Testis (tissue), 5 donors: ENCODE measurements at places on chromosomes 12 and 14. TPM values are rescaled to one million over a fixed set of nuclear protein-coding genes. Genes with fewer than 3 reads are reported as not detected.

- no peak for DNase-seq
- no peaks in the 10 kb centered on the region for H3K27me3 ChIP-seq
- peak overlapping the region; percentile 16 for H3K27ac ChIP-seq
- peaks cover 41% of the 10 kb centered on the region for H3K4me1 ChIP-seq
- H3K36me3 ChIP-seq: no peaks in the 10 kb centered on the region
Observed at GRCh38 chr12:6770094-6770493, 2.2 kb upstream of the LAG3 start.

DNA sequence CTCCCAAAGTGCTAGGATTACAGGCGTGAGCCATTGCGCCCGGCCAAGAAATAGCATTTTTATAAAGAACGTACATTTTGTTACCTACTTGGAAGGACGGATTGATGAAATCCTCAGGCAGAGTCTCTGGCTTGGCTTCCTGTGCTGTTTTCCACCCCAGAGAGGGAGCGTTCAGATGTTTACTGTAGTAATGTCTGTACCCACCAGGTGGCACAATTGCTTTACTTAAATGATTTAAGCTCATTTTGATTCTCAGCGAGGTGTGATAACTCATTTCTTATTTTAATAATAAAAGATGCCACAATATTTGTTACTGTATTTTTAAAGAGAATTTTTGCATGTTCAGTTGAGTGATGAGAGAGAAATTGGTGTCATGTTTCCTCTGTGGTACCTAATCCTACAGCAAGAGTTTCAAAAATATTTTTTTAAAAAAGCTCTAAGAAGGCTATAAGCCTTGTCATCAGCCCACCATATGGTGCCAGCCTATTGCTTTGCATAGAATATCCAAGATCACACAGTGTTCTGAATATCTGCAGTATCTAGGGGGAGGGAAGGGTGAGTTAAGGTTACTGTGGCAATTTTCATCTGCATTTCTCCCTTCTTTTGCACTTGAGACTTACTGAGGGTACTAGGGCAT, 82.6 kb upstream of the TRAF3 start:
- DNase-seq: peak; percentile 88
- no peaks in the 10 kb centered on the region for H3K27me3 ChIP-seq
- H3K27ac ChIP-seq: no peak overlapping the region
- peaks cover 19% of the 10 kb centered on the region for H3K4me1 ChIP-seq
- no peak overlapping the region for H3K4me3 ChIP-seq

DNA sequence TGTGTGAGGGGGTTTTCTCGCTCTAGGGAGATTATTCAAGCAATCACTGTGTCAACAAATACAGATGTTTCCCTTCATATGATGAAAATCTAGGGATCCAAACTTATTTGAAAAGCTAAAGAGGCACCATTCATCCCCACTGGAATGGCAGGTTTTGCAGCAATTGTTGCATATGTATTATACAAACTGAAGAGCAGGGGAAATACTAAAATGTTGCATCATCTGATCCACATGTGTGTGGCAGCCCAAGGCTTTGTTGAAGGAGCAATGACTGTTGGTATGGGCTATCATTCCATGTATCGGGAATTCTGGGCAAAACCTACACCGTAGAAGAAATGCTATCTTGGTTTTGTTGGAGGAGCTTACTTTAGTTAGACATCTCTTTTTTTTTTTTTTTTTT, 4.1 kb upstream of the PRPF40B start:
- H3K4me3 ChIP-seq: no peak overlapping the region
- no peaks in the 10 kb centered on the region for H3K27me3 ChIP-seq
- no peak overlapping the region for H3K27ac ChIP-seq
- no peaks in the 10 kb centered on the region for H3K36me3 ChIP-seq

- H3K4me3 ChIP-seq: no peak overlapping the region
- H3K4me1 ChIP-seq: no peaks in the 10 kb centered on the region
- no peak overlapping the region for H3K27ac ChIP-seq
- no peaks in the 10 kb centered on the region for H3K27me3 ChIP-seq
Observed at GRCh38 chr14:48125654-48126053, 450.2 kb upstream of the MDGA2 start.

DNA sequence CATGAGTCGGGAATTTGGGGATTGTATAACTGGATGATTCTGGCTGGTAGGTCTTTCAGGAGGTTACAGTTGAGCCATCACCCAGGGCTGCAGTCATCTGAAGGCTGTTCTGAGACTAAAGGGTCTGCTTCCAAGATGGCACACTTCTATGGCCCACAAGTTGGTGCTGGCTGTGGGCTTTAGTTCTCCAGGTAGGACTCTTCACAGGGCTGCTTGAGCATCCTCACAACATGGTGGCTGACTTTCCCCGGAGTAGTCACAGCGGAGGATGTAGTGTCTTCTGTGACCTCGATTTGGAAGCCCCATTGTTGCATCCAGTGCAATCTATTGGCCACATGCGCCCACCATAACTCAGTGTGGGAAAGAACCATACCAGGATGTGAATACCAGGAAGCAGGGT, 14.4 kb downstream of the PHETA1 start:
- H3K27ac ChIP-seq: no peak overlapping the region
- H3K36me3 ChIP-seq: no peaks in the 10 kb centered on the region
- no peaks in the 10 kb centered on the region for H3K27me3 ChIP-seq
- H3K4me1 ChIP-seq: no peaks in the 10 kb centered on the region
- no peak overlapping the region for H3K4me3 ChIP-seq

- no peaks in the 10 kb centered on the region for H3K36me3 ChIP-seq
- no peak for DNase-seq
- no peaks in the 10 kb centered on the region for H3K27me3 ChIP-seq
- H3K27ac ChIP-seq: no peak overlapping the region
Observed at GRCh38 chr14:48936849-48937248, 649.3 kb downstream of the RPS29 start.

DNA sequence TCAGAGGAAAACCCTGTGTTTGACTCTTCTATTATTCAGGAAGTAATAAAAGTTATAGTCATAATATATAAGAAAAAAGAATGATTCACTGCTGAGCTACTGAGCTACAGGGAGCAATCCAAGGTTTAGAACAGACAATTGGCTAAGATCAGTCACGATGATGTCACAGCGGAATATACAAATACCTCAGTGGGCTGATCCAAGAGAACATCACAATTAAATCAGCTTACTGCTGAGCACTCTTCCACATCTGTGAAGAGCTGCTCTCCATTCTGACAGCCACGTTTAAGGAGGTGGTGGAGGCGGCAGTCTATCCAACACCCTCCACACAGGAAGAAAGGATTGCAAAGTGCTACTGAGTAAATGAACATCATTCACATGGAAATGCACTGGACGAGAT, 271.0 kb downstream of the APAF1 start:
- no peak overlapping the region for H3K27ac ChIP-seq
- H3K36me3 ChIP-seq: no peaks in the 10 kb centered on the region
- H3K4me1 ChIP-seq: no peaks in the 10 kb centered on the region
- H3K27me3 ChIP-seq: no peaks in the 10 kb centered on the region

DNA sequence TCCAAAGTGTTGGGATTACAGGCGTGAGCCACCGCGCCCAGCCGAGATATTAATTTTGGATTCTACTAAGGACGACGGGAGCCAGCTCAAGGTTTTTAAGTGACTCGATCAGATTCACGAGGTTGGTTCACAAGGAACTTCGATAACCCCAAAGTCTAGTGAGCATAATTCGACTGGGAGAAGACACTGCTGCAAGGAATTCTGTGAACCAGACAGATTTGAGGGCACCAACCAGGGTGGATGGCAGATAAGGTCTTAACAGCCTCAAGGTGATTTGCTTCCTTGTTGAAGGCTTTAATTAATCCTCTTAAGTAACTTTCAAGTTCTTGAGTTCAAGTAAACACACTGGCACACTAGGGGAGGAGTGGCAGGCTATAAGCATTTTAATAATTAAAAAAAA, 1.1 kb upstream of the KLHDC2 start:
- peaks cover 27% of the 10 kb centered on the region for H3K4me1 ChIP-seq
- H3K27ac ChIP-seq: peak overlapping the region; percentile 96
- H3K36me3 ChIP-seq: no peaks in the 10 kb centered on the region
- no peaks in the 10 kb centered on the region for H3K27me3 ChIP-seq

DNA sequence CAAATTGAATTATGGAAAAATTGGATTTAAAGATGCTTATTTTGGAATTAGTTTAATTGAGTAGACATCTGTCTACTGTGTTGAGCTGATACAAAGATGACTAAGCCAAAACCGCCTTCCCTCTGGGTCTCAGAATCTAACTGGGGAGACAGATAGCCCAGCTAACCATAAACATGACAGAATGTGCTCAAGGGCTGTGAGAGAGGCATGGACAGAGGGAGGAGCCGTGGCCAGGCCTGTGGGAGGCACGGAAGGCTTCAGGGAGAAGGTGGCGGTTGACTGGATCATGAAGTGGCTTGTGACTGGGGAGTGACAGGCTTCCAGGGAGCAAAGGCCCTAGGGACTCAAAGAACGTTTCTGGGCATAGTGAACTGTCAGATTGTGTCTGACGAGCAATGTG, 74.6 kb downstream of the DACT1 start:
- H3K4me1 ChIP-seq: no peaks in the 10 kb centered on the region
- no peaks in the 10 kb centered on the region for H3K27me3 ChIP-seq
- no peak overlapping the region for H3K4me3 ChIP-seq
- H3K27ac ChIP-seq: no peak overlapping the region
- no peaks in the 10 kb centered on the region for H3K36me3 ChIP-seq

GRCh38 chr12:32661706-32662105, 17.4 kb upstream of the DNM1L start:
- no peaks in the 10 kb centered on the region for H3K4me1 ChIP-seq
- no peaks in the 10 kb centered on the region for H3K27me3 ChIP-seq
- H3K4me3 ChIP-seq: no peak overlapping the region
- no peaks in the 10 kb centered on the region for H3K36me3 ChIP-seq
- no peak overlapping the region for H3K27ac ChIP-seq
- no peak for DNase-seq

GRCh38 chr14:20623798-20624197, 17.7 kb downstream of the OR6S1 start:
- no peaks in the 10 kb centered on the region for H3K36me3 ChIP-seq
- H3K27me3 ChIP-seq: no peaks in the 10 kb centered on the region
- peaks cover 13% of the 10 kb centered on the region for H3K4me1 ChIP-seq
- DNase-seq: no peak
- H3K4me3 ChIP-seq: no peak overlapping the region
- H3K27ac ChIP-seq: no peak overlapping the region

GRCh38 chr14:99128185-99128584, 143.8 kb downstream of the BCL11B start:
- H3K4me3 ChIP-seq: no peak overlapping the region
- H3K27ac ChIP-seq: no peak overlapping the region
- no peaks in the 10 kb centered on the region for H3K27me3 ChIP-seq
- H3K36me3 ChIP-seq: no peaks in the 10 kb centered on the region

DNA sequence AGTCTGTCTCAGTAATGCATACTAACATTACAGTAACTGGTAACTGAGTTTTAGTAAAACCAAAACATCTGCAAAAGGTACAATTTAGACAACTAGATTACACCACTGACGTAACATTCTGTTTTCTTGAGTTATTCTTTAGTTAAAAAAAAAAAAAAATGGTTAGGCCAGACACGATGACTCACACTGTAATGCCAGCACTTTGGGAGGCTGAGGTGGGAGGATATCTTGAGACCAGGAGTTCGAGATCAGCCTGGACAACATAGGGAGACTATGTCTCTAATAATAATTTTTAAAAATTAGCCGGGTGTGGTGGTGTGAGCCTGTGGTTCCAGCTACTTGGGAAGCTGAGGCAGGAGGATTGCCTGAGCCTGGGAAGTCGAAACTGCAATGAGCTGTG, 34.1 kb downstream of the AP5M1 start:
- no peak for DNase-seq
- no peaks in the 10 kb centered on the region for H3K27me3 ChIP-seq
- no peak overlapping the region for H3K4me3 ChIP-seq
- H3K36me3 ChIP-seq: no peaks in the 10 kb centered on the region
- no peak overlapping the region for H3K27ac ChIP-seq

DNA sequence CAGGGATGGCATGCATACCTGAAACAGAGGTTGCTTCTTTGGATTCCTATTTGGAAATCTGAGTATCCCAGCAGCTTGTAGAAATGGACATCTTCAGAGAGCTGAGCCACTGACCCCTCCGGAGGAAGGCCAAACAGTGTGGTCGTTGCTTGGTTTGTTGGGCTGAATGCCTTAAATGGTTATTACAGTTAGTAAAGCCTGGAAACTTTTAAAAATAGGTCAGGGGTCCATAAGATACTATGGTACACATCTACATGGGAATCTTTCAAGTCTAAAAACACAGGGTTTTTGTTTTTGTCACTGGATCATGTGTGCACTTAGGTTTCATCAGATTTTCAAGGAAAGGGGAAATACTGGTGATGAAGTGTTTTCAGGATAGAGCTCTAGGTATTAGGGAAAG, 7.7 kb downstream of the DYRK2 start:
- DNase-seq: no peak
- H3K4me3 ChIP-seq: no peak overlapping the region
- peaks cover 2% of the 10 kb centered on the region for H3K4me1 ChIP-seq
- H3K36me3 ChIP-seq: no peaks in the 10 kb centered on the region

DNA sequence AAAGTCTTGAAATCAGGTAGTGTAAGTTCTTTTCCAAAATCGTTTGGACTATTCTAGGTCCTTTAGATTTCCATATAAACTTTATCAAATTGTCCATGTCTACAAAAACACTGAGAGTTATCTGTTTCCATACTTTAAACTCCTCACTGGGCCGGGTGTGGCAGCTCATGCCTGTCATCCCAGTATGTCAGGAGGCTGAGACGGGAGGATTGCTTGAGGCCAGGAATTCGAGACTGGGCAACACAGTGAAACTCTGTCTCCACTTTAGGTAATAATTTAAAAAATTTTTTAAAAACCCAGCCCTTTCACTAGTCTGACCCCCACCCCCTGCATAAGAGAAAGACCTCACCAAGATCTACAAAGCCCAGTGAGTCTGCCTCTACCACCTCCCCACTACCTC, 6.4 kb upstream of the ISM2 start:
- H3K27me3 ChIP-seq: no peaks in the 10 kb centered on the region
- no peak overlapping the region for H3K4me3 ChIP-seq
- no peaks in the 10 kb centered on the region for H3K36me3 ChIP-seq
- H3K4me1 ChIP-seq: no peaks in the 10 kb centered on the region
- DNase-seq: no peak

- no peak overlapping the region for H3K4me3 ChIP-seq
- DNase-seq: no peak
- H3K36me3 ChIP-seq: no peaks in the 10 kb centered on the region
- H3K27ac ChIP-seq: no peak overlapping the region
Observed at GRCh38 chr12:104529130-104529874, 72.6 kb downstream of the CHST11 start.

GRCh38 chr12:112939761-112940381, 1.6 kb downstream of the OAS3 start:
- no peaks in the 10 kb centered on the region for H3K36me3 ChIP-seq
- DNase-seq: no peak
- no peaks in the 10 kb centered on the region for H3K27me3 ChIP-seq
- H3K27ac ChIP-seq: no peak overlapping the region
- H3K4me1 ChIP-seq: peaks cover 12% of the 10 kb centered on the region
- H3K4me3 ChIP-seq: no peak overlapping the region

- H3K27ac ChIP-seq: no peak overlapping the region
- no peak overlapping the region for H3K4me3 ChIP-seq
- no peaks in the 10 kb centered on the region for H3K27me3 ChIP-seq
- no peak for DNase-seq
Observed at GRCh38 chr14:44732144-44732543, 225.1 kb upstream of the FSCB start.

PLA2G1B gene
- total RNA-seq: 0.94 TPM

KRT2 gene
- total RNA-seq: not detected

RBM25 gene
- 113 TPM for total RNA-seq

GRIP1 gene
- 12.9 TPM for total RNA-seq

CFAP73 gene
- 0.81 TPM for total RNA-seq

PLCZ1 gene
- 52.5 TPM for total RNA-seq

TMEM121 gene
- total RNA-seq: 4.8 TPM
